SIG-M5 (cell line): ENCODE measurements at places on chromosomes 1 and 21.

- no peak for DNase-seq
Measured at GRCh38 chr1:82598812-82599211, 798.1 kb downstream of the ADGRL2 start.

DNA sequence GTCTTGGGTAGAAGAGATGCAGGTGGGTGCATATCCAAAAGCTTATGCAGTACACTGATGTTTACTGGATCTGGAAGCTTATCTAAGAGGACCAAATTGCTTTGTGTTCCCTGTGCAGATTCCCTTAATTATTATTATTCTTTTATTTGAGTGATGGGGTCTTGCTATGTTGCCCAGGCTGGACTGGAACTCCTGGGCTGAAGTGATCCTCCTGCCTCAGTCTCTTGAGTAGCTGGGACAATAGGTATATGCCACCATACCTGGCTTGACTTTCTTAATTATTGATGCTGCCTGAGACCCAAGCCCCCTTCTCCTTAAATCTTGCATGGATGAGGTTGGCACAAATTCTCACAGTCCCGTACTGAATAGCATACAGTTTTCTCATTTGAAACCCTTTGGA is 83.0 kb downstream of the MACF1 start:
- DNase-seq = no peak

- peak; percentile 49 for DNase-seq
Measured at GRCh38 chr1:1763657-1764621, 14.3 kb downstream of the NADK start.

GRCh38 chr1:84973498-84974334 is 23.2 kb downstream of the MCOLN2 start:
- DNase-seq = no peak

DNA sequence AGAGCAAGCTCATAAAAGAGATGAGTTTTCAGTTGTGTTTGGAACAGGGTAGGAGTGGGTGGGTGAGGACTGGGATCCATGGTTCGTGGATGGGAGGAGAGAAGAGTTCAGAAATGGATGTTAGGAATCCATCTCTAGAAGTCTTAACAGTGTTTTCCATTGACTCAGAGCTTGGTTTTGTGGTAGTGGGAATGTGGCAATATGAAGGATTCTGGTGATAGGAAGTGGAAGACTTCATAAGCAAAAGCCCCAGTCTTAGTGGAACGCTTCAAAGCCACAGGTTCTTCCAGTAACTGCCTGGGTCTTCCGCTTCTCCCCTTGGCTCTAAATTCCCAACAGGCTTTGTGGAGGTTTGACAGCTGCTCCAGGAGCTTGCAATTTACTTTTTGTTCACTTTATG is 167.9 kb downstream of the KCNJ6 start:
- DNase-seq = no peak

DNA sequence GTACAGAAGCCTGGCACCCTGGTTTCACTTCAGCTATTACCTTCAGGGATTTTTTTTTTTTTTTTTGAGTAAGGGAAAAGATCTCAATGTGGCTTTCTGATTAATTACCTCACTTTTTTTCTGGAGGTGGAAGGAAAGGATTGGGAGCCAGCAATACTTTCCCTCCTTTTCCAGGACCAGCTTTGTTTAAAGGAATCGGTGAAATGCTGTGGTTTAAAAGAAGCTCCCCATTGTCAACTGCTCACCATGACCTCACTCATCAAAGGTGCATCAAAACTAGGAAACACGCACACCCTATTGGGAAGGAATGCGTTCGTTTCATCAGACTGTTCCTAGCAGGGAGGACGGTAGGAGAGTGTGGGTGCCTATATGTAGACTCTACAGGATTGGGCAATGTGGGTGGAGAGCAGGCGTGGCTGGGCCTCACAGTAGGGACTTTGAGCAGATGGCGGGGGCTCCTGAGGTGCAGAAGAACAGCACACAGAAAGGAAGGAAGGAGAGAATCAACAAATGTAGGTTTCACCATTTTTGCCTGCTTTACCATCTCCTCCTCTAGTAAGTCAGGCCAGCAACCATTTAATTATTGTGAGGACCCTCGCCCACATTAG is 13.0 kb downstream of the PHGDH start:
- no peak for DNase-seq

GRCh38 chr1:76668046-76668445 is 199.2 kb upstream of the ST6GALNAC5 start:
- no peak for DNase-seq

- no peak for DNase-seq
Measured at GRCh38 chr1:61120246-61120840, 38.0 kb downstream of the NFIA start.

- DNase-seq = no peak
Measured at GRCh38 chr1:36565576-36566501, 83.1 kb upstream of the CSF3R start.

DNA sequence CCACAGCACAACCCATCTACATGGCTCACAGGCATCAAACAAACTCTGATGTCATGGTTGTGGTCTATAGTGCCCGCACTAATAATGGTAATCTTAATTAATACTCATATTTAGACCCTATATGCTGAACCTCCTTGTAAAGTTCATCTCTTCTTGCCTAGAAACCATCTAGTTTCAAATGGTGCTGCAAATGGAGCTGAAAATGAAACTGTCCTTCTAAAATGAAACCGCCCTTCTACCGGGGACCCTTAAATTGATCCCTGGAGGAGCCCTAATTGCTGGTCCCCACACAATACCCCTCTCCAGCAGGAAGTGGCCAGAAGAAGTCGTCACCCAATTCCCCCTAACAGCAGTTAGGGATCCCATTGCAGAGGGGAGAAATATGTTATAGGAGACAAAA is 612.6 kb downstream of the MRPL39 start:
- DNase-seq = no peak
